Activated CD8-positive, alpha-beta memory T cell treated with anti-CD3 and anti-CD28 coated beads for 4 hours (primary cell): ENCODE measurements at places on chromosomes 7 and 10.

GRCh38 chr10:123009105-123009820 is 457 bp downstream of the ACADSB start:
- DNase-seq, result no peak

- no peak for DNase-seq
Observed at GRCh38 chr7:130350945-130351790, 6.6 kb downstream of the CPA5 start.

GRCh38 chr10:20277820-20278219 is 461.6 kb downstream of the PLXDC2 start:
- DNase-seq, result no peak

GRCh38 chr10:73991884-73992245 is 6.1 kb upstream of the VCL start:
- peak; percentile 47 for DNase-seq

- no peak for DNase-seq
Observed at GRCh38 chr10:118875087-118875486, 120.3 kb upstream of the CACUL1 start.

- no peak for DNase-seq
Observed at GRCh38 chr10:24242562-24242961, 33.6 kb downstream of the KIAA1217 start.

- DNase-seq, result no peak
Observed at GRCh38 chr10:124998624-124999291, 56.8 kb downstream of the ZRANB1 start.

GRCh38 chr7:42625421-42625820 is 286.4 kb downstream of the C7orf25 start:
- DNase-seq, result no peak

DNA sequence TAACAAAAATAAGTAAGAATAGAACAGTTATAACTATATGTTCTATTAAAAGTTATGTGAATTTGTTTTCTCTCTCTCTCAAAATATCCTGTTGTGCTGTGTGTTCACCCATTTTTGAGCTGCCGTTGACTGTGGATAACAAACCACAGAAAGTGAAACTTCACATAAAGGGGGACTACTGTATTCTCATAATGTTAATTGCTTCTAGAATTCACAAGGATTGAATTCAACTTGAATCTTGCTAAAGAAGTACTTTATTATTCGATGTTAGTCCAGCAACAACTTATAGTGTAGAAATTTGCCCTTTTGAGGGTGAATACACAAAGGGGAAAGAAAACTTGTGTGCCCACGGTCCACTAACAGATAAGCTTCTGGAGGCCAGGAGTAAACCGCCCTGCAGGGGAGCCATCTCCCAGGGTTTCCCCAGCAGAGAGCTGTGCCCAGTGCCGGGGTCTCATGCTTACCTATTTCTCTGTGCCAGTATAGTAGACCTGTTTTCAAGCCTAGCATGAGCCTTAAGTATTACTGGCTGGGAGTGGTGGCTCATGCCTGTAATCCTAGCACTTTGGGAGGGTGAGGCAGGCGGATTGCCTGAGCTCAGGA is 87.1 kb downstream of the KAT6B start:
- no peak for DNase-seq

DNA sequence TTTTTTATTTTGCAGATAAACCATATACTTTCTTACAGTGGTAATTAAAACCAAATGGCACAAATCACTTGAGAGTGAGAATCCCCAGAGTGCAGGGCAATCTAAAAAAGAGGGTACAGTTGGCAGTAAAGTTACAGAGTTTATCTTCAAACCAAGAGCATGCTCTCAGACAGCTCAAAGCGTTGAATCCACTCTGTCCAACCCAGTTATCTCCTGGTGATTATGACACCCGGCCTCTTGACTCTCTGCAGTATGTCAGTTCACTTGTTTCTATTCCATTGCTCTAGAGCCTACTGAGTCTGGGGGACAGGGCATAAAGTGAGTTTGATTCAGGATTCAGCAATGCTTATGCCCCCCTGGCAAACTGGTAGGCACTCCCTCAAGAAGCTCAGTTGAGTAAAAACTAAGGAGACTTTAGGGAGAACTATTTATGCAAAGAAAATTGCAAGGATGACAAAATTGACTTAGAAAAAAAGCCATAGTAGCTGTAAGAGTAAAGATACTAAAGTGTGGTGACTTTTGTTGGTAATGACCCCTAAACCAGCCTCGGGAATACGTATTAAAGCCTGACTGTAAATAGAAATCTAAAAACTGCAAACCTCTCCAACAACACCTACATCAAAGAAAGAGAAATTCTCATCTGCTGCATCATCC is 55.5 kb downstream of the COL1A2 start:
- no peak for DNase-seq

DNA sequence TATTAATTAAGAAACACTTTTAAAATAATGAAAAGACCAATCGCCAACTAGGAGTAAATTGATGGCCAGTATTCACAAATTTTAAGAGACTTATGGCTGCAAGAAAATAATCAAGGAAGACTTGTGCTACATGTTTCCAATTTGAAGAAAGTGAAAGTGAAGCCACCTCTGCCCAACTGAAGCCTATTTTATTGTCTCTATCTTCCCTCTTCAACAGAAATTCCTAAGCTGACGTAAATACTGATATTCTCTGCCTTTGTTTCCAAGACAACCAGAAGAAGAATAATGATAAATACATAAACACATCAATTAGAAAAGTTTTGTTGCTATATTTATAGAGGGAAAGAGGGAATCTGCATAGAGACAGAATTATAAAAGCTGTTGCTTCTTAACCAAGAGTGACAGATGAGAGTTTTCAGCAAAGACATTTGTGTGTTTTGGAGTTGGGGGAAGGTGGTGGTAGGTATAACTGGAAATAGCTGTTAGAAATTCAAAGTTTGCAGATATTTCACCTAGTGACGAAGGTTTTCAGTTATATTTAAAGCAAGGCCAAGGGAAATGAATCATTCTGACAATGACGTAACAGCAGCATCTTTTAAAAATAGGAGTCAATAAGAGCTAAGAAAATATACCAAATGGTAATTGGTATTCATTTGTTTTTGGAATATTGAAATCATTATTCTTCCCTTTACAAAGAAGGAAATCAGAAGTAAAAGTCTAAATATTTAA is 576.6 kb upstream of the SORCS1 start:
- DNase-seq, result no peak

DNA sequence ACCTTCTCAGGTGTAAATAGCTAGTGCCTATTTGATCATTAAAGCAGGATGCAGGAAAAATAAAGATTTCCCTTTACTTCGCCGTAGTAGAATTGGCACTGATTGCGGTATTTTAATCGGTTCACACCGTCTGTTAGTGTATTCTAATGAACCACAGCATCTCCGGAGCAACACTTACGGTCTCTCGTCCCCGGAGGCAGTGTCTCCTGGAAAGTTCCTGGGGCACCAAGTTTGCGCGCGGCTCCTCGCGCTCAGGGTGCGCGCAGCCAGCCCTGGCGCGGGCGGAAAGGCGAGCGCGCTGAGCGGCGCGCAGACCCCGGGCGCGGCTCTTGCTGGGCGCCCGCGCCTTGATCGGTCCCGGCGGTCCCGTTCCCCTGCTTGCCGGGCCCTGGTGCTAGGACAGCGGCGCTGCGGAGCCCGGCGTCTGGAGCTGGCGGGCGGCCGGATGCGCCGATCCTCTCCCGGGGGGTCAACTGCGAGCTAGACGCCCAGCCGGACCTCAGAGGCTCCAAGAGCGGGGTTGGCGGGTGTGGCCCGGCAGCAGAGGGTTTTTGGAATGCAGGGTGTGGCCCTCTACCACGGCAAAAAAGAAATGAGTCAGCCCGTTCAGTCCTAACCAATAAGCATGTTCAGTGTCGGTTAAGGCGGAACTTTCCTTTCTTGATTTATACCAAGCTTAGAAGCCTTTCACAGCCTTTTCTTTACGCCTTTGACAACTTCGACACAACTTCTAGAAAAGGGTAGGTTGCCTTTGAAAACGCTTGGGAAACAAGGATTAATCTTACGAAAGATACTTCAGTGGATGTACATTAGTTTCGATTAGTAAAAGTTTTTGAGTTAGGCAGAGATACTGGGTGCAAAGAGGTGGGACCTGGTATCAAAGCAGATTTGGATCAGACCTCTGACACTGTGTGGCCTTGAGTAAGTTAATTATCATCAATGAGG is 166.8 kb upstream of the ASAH2 start:
- DNase-seq, result no peak

GRCh38 chr10:110530131-110530831 is 32.6 kb downstream of the DUSP5 start:
- DNase-seq, result no peak

DNA sequence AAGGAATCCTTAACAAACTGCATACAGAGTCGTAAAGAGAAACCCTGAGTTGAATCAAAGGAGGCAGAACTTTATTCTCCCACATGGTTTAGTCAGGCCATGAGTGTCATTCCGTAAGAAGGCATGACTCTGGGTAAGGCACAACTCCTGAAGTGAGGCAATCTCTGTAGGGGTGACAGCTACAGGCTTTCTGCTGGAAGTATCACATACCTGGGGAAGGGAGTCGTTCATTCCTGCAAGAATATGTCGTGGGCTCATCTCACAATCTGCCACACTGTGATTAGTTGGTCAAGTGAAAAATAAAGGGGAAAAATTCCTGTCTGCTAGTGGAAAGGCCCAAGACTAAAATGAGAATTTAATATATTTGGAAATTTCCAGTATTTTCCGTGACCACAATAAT is 392.6 kb downstream of the POM121L12 start:
- DNase-seq, result no peak

GRCh38 chr7:20470726-20471125 is 140.0 kb downstream of the ITGB8 start:
- DNase-seq, result no peak

- no peak for DNase-seq
Observed at GRCh38 chr10:16883084-16883483, 65.9 kb upstream of the RSU1 start.

DNA sequence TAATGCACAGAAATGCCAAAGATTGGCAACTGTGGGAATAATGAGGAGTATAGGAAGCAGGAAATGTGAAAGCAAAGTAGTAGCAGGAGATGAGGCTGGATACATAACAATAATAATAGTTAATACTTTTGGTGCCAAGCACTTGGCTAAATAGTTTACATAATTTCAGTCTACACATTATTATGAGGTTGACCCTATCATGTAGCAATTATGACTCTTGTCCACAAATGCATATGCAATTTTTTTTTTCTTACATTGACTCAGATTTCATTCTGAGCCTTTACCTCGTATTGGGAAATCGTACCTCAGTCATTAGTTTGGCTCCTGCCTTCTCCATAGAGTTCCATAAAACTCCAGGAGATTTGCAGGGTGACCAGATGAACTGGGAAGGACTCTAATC is 219.9 kb downstream of the SUGCT start:
- DNase-seq, result no peak
